ENCODE measurements at places on chromosomes 13 and 19.
A peak's percentile ranks its signal among the peaks of the same experiment; 100 is the strongest.

DNA sequence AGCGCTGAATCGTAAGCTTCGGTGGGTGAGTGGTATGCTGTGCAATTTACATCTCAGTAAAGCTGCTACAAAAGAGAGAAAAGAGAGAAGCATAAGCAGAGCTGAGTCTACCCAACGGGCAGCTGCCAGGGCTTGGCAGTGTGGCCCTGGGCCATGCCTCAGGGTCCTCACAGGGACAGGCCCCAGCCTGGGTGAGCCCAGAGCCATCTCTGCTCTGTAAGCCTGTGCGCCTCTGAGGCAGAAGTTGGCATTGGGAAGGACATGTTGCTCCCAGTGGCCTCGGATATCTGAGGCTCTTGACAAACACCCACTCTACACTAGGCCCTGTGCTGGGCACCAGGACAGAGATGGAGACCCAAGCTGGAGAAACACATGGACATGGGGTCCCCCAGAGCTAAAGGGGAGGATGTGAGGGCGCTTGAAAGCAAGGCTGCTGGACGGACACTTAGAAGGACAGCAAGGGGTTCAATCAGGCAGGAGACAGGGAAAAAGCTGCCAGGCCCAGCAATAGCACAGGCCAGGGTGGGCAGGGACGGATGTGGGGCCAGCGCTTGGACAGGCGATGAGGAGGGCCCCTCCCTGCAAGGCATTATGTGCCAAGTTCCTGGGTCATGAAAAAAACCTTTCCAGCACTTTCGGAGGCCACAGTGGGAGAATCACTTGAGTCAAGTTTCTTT is 14.7 kb downstream of the PPP6R1 start:
- DNase-seq: no peak

- no peak for DNase-seq
These were observed 450.8 kb downstream of the DCT start for GRCh38 chr13:94028650-94029049.

- DNase-seq: no peak
These were observed 214.7 kb downstream of the POSTN start for GRCh38 chr13:37383856-37384370.

DNA sequence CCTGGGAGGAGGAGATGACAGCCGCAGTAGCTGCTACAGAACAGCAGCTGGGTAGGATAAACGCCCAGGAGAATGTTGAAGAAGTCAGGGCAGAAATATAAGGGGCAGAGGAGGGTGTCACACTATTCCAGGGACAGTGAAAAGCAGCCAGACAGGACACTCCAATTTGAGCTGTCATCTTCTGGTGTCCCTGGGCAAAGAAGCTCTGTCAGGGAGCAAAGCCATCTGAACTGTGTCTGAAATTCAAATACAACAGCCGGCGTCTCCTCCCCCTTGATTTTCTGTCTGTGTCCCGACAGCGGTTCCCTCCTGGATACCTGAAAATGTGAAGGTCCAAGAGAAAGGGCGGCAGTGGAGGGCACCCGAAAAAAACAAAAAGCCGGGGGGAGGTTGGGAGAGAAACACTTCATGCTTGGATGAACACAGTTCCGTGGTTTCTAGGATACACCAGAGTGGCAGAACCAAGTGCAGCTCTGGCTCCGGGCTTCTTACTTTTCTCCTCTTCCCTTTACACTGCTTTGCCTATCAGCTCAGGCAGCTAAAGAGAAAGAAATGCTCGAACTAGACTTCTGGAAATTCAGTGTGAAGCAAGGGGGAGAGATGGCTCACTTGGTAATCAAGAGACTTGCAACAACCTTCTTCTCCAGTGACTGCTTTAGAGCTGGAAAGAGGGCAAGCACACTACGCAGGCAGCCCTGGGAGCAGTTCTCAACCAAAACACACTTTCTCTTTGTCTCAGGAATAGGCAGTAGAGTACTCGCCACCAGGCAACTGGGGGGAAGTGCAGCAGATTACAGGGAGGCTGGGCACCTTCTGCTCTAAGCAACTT is 465.6 kb downstream of the ITGBL1 start:
- DNase-seq: peak; percentile 99

- DNase-seq: peak; percentile 61
These were observed 276.7 kb downstream of the POU4F1 start for GRCh38 chr13:78326633-78327032.

- no peak for DNase-seq
These were observed 44.3 kb downstream of the MUC16 start for GRCh38 chr19:8965887-8966286.

DNA sequence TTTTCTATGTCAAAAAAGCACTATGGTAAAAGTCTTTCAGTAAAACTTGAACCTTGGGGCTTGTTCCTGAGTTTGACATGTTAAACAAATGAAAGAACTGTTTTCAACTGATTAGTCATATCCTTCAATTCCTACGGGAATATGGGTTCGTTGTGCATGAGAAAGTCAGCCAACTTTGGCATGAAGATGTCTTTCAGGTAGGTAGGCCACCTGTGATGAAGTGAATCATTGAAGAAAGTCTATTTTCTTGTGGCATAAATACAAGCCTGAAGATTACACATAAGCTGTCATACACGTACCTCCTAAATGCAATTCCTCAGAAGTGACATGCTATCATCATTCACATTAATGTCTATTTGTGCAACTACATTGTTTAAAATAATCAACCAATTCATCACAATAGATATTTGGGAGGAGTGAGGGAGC is 513.0 kb downstream of the IRS2 start:
- DNase-seq: no peak

DNA sequence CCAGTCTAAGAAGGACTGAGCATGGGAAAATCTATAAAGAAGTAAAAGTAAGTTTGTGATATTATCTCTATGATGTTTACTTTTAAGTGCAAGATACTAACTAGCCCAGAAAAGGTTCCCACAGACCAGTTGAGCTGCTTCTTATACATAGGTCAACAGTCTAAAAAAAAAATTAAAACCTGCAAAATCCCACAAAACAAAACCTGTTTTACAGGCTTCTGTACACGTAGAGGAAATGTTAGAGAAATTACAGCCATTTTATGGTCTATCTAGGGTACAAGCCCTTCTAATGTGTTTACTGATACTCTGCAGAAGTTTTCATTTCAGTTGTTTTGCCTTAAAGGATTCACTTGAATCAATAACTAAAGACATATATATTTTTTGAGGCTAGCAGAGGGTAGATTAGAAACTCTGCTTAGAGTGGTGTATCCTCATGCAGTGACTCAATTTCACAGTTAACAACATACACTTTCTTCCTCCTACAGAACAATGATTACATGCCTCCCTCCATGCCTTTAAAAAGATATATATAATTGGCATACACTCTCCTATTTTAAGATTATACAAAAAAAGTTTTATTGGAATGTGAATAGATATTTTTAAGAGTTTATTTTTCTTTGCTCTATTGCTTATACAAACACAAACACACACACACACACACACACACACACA is 43.9 kb downstream of the CAB39L start:
- no peak for DNase-seq

DNA sequence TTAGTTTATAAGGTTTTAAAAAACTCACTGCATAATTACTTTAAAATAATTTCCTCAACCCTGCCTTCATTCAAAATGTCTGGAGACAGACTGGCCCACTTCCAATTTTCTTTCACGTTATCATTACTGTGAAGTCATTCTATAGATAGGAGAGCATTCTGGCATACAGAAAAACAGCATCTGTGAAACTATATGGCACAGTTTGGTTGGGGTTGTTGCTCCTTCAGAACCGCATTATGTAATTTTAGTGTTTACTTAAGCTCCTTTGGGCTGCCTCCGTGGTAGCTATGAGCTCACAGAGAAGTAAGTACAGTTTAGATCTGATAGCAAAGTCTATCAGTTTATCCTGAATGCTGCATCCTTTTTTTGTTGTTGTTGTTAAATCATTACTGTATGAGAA is 104.3 kb downstream of the KCNRG start:
- peak; percentile 3 for DNase-seq

GRCh38 chr19:53132141-53132991 is at the start of gene ZNF415:
Gene ZNF415 (minus strand): TSS chr19:53132910. CDS start chr19:53122676, 10,234 bp downstream.
- DNase-seq: peak; percentile 32

- peak; percentile 10 for DNase-seq
These were observed 25.8 kb upstream of the MAP3K10 start for GRCh38 chr19:40165362-40165937.

GRCh38 chr19:35553385-35554000 is 8.1 kb downstream of the TMEM147 start:
- no peak for DNase-seq

GRCh38 chr13:93496985-93497673 is 270.5 kb downstream of the GPC6 start:
- peak; percentile 50 for DNase-seq

GRCh38 chr13:50712456-50712855 is 131.0 kb downstream of the DLEU7 start:
- no peak for DNase-seq

DNA sequence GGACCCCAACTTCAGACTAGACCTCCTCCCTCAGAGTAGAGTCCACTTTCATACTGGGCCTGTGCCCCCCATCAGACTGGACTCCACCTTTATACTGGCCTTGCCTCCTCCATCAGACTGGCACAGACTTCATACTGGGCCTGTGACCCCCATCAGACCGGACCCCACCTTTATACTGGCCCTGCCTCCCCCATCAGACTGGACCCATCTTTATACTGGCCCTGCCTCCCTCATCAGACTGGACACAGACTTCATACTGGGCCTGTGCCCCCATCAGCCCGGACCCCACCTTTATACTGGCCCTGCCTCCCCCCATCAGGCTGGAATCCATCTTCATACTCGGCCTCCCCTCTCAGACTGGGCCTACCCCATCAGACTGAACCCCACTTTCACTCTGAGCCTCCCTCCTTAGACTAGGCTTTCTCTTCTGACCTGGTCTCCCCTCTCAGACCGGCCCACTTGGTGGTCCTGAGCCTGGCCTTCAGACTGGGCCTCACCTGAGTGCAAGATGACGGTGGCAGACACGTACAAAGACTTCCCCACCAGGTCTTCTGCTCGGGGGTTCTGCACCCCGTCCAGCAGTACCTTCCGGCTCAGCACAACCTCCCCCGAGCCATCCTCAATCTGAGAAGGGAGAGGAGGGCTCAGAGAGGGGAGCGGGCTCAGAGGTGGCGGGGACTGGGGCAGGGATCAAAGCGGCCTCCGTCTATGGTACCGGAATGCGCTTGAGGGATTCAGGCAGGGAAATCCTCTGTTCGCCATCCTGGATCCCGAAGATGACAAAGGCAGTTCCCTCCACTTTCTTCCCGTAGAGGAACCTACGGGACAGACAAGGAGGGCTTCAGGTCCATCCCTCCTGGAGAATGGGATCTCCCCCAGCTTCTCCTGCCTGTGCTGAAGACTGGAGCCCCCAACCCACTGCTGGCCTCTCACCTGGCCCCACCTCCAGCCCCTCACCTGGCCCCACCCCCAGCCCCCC is 7.5 kb downstream of the C3 start:
- DNase-seq: no peak

DNA sequence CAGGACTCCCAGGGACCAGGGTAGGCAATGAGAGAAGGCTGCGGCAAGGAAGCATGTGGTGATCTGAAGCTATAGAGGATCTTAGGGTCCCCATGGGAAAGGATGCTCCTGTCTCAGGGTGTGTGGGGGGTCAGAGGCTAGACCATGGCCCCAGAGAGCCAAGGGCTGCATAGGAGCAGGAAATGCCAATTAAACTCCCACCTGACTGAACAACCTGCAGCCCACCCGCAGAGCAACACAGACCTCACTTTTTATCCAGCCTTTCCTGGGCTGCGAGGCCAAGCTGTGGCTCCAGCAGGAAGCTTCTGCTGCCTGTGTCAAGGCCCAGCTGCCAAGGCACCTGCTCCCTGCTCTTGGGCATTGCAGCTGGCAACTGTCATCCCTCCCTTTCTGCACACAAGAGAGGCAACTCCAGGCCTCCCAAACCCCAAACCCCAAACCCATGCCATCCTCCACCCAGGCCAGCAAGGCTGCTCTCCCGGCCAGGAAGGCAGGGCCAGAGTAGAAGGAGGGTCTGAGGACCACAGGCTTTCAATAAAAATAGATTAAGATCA is 290.1 kb downstream of the FOXO1 start:
- DNase-seq: no peak
